Activated T-cell treated with anti-CD3 and anti-CD28 coated beads for 48 hours (primary cell): ENCODE measurements at places on chromosomes 12 and 14.

DNA sequence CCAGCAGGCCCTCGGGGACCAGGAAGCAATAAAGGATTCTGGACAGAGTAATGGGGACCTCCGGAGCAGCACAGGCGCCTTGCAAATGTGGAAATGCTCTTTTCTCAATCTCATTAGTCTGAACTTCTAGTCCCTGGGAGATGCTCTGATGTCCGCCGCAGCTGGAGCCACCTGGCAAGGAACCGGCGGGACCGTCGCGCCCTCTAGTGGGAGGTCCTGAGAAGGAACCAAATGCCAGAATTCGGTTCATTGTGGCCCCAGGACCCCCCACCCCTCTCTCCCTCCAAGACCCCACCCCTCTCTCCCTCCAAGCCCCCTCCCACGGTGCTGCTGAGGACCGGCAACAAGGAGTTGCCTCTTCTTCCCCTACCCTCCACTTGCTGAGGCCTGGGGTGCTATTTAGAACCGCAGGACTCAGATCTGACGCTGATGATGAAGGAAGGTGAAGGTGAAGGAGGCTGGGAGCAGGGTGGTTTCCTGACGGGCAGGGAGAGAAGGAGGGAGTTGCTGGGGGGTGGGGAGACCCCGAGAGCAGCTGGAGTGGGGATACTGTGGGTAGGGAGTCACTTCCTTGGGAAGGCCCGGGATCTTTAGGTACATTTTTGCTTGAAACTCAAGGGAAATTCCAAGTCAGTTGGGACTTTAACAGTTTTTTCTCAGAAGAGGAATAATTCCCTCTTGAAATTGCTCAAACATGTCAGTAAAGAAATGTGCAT is 42.5 kb downstream of the SMIM41 start:
- DNase-seq, result peak; percentile 57

DNA sequence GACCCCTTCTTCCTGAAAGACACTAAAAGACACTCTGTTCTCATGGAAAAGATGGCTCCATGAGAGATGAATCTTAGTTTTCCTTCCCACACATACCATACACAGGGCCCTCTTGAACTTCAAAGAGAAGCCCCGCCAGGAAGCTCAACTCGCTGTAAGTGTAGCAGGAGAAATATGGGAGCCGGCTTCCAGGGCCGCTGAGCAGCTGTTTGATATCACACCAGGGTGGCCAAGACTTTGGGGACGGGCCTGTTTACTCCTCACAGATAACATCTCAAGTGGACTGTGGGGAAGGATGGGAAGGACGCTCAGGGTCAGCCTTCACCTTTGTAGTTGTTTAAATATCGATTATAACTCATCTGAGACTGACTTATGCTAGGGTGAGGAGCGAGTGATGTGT is 235.5 kb upstream of the TBX3 start:
- no peak for DNase-seq

DNA sequence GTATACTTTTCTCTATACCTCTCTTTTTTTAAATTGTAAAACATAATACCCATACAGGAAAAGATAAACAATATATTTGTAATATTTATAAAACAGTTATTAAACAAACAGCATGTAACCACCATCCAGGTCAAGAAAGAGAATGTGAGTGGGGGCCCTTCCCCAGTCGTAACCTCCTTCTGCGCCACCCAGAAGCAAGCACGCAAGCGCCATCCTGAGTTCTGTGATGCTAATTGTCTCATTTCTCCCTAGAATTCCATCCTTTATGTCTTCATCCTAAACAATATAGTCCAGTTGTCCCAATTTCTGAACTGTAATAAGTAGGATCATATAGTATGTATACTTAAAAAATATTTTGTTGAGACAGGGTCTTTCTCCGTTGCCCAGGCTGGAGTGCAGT is 129.5 kb downstream of the EXOC5 start:
- no peak for DNase-seq

GRCh38 chr14:76767681-76768656 is 6.7 kb downstream of the VASH1 start:
- DNase-seq, result peak; percentile 28

GRCh38 chr14:55921511-55921910 is 196.7 kb upstream of the PELI2 start:
- no peak for DNase-seq

DNA sequence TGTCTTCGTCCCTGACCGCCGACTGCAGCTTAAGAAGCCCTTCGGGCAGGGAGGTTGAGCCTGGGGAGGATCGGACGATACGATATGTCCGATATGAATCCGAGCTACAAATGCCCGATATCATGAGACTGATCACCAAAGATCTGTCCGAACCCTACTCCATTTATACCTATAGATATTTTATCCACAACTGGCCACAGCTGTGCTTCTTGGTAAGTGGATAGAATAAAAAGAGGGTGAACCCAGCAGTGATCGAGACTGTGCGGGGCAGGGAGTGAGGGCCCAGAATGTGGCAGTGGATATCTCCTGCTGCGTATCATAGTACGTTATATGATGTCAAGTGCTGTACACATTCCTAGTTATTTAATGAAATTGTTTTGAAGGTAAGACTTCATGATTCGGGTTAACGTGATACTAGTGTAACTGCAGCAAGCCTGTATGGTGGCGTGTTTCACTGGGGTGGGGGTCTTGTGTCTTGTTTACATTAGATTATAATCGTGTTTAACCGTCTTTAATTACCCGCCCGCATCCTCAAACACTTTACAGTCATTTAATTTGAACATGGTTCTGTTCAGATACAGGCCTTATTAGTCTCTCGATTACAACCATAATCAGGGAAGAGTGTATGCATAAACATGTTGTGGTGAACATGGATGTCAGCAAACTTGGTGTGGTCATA is 1.3 kb downstream of the NAA30 start:
- DNase-seq, result no peak

- no peak for DNase-seq
Measured at GRCh38 chr14:64758025-64758521, 53.8 kb downstream of the PLEKHG3 start.

- no peak for DNase-seq
Measured at GRCh38 chr12:85569261-85569660, 266.9 kb downstream of the RASSF9 start.

- no peak for DNase-seq
Measured at GRCh38 chr14:101111620-101112290, 208.2 kb upstream of the RTL1 start.

DNA sequence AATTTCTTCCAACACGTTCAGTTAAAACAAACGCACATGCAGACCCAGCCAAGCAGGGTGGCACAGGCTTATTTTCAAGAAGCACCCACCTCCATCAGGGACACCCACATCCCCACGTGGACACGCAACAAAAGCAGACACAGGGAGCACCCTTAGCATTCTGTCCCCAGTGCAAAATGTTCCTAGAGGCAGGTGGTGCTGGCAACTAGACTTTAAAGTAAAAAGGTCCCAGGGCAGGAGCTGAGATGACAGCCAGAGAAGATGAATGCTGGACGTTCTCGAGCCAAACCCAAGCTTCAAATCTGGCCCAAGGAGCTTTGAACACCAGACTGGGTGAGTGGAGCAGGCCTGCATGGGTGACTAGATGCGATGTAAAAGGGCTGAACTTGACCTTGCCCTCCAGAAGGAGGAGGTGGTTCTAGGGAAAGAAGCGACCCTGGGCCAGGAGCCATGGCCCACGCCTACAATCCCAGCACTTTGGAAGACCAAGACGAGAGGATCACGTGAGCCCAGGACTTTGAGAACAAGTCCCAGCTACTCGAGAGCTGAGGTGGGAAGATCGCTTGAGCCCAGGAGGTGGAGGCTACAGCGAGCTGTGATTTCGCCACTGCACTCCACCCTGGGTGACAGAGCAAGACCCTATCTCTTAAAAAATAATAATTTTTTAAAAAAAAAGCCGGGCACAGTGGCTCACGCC is 47.3 kb downstream of the KDM2B start:
- DNase-seq, result no peak

GRCh38 chr12:94875525-94875924 is 128.0 kb downstream of the NDUFA12 start:
- no peak for DNase-seq

DNA sequence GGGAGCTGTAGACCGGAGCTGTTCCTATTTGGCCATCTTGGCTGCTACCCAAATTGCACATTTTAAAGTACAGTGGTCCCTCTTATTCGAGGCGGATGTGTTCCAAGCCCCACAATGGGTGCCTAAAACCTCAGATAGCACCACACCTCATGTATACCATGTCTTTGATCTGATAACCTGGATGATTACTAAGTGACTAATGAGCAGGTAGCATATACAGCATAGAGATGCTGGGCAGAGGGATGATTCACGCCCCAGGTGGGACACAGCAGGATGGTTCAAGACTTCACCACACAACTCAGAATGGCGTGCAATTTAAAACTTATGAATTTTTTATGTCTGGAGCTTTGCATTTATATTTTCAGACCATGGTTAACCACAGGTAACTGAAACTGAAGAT is 255.0 kb downstream of the AKAP6 start:
- DNase-seq, result no peak

- no peak for DNase-seq
Measured at GRCh38 chr12:91009319-91009950, 4.7 kb upstream of the EPYC start.

DNA sequence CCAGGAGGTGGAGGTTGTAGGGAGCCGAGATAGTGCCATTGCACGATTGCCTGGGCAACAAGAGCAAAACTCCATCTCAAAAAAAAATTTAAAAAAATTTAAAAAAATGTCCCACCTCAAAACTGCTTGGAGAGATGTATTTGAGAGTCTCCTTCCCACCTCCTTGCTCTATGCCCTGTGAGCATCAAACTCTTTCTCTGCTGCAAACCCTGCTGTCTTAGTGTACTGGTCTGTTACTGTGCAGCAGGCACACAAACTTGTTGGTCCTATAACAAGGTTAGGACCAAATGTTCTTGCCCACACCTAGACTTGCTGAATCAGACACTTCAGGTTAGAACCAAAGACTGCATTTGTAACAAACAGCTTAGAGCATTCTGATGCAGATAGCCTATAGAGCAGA is 153.5 kb upstream of the FUT8 start:
- no peak for DNase-seq

DNA sequence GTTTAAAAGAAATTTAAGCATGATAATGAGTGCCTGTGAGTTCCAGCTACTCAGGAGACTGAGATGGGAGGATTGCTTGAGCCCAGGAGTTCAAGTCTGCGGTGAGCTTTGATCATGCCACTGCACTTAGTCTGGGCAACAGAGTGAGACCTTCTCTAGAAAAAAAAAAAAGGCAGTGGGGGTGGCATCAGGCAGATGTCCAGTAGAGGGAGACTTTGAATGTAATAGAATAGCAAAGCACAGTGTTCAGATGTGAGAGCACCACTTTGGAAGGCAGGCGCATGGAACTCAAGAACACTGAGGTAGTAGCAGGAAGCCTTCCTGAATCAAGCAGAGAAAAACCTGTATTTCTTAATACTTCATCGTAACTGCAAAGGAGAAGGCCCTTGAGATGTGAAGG is 394.5 kb upstream of the GARIN6 start:
- no peak for DNase-seq

GRCh38 chr14:21014761-21015190 is 10.1 kb downstream of the NDRG2 start:
- DNase-seq, result peak; percentile 62

- DNase-seq, result no peak
Measured at GRCh38 chr14:61426048-61426447, 104.7 kb downstream of the PRKCH start.

DNA sequence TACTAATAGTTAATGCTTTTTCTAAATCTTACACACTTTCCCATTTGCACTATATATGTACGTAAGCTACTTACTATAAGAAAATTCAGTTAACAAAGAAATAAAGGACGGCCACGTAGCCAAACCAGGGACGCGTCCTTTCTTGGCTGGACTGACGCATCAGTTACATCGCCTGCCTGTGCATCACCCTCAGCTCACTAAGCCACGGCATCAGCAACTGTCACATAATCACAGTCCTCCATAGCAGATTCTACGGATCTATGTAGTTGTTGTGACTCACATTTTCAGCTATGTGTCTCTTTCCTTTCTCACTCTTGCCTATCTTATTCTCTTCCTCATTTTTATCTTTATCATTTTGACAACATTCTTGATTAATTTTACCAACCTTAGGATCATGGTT is 38.1 kb upstream of the C12orf50 start:
- DNase-seq, result no peak

DNA sequence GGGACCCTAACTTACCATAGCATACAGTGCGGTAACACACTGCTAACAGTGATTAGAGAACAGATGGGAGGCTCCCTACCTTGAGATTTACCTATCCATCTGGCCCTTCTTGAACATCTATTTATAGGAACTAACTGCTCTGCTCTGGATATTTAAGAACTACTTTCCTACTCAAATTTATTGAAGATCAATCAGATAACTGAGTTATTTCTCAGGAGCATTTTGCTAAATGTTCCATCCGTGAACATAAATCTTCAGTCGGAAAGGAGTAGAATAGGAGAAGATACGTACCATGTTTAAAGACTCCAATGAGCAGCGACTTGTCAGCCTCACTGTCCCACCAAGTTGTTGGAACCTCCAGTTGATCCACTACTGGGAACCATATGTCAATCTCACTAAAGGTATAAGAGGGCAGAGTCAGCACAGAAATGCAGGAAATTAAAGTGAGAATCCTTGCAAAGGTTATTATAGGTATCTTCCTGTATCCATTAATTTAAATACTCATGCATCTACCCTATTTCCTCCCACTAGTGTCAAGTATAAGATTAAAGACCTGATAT is 15.6 kb upstream of the SUPT16H start:
- DNase-seq, result no peak
